MCF 10A (cell line): ENCODE measurements at places on chromosomes 6 and 20. TPM values are rescaled to one million over a fixed set of nuclear protein-coding genes. Genes with fewer than 3 reads are reported as not detected.

Gene MPC1
- total RNA-seq, result 31.8 and 33.1 TPM in 2 replicates

Gene PRRT1
- total RNA-seq, result 0.17 and 0.19 TPM in 2 replicates

Gene ZNF391
- 6.2 and 8.3 TPM in 2 replicates for total RNA-seq

Gene SLC22A2
- not detected in 2 replicates for total RNA-seq

Gene BNIP5
- not detected in 2 replicates for total RNA-seq

Gene SLA2
- not detected in 2 replicates for total RNA-seq

Gene PGC
- total RNA-seq, result not detected in 2 replicates

Gene RIMS1
- total RNA-seq, result not detected in 2 replicates

Gene RFX6
- total RNA-seq, result not detected in 2 replicates

Gene MUC21
- not detected in 2 replicates for total RNA-seq

Gene SLC44A4
- total RNA-seq, result not detected in 2 replicates

Gene GPR63
- 0.42 and 0.54 TPM in 2 replicates for total RNA-seq

Gene ABHD12
- total RNA-seq, result 18.6 TPM in 2 replicates

Gene NRN1
- not detected in 2 replicates for total RNA-seq

Gene BPIFB2
- not detected in 2 replicates for total RNA-seq

Gene HCRTR2
- not detected in 2 replicates for total RNA-seq

Gene TMC2
- not detected in 2 replicates for total RNA-seq

Gene FKBP1C
- total RNA-seq, result 0.23 and 0.25 TPM in 2 replicates

Gene IL17F
- not detected in 2 replicates for total RNA-seq

Gene DNMT3B
- total RNA-seq, result 1.3 and 2.0 TPM in 2 replicates

Gene CRYBG1
- total RNA-seq, result 36.5 and 45.3 TPM in 2 replicates

Gene HLA-DRA
- total RNA-seq, result not detected in 2 replicates

Gene BCAS4
- 5.4 and 7.9 TPM in 2 replicates for total RNA-seq

Gene FNDC1
- not detected in 2 replicates for total RNA-seq

Gene PTK7
- 42.6 and 48.4 TPM in 2 replicates for total RNA-seq

Gene PNPLA1
- 0.27 TPM in 1 of 2 replicates, not detected in the other for total RNA-seq

Gene HLA-G
- not detected in 2 replicates for total RNA-seq

Gene TAGAP
- not detected in 2 replicates for total RNA-seq

Gene BANF2
- not detected in 2 replicates for total RNA-seq
